ENCODE measurements at places on chromosomes 12 and 14.
A peak's percentile ranks its signal among the peaks of the same experiment; 100 is the strongest.

- DNase-seq = no peak
Measured at GRCh38 chr14:79332504-79333197, 878.7 kb downstream of the DIO2 start.

- DNase-seq = no peak
Measured at GRCh38 chr12:121719926-121720414, 7.4 kb downstream of the TMEM120B start.

DNA sequence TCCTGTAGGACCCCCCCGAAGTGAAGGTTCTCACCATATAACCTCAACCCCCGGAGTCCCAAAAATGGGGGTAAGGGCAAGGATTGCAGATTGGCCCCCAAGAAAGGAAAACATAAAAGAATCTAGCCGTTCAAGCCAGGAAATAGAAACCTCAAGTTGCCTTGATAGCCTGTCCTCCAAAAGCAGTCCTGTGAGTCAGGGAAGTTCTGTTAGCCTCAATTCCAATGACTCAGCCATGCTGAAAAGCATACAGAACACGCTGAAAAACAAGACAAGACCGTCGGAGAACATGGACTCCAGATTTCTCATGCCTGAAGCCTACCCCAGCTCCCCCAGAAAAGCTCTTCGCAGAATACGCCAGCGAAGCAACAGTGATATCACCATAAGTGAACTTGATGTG, 344.2 kb upstream of the RGS6 start:
- DNase-seq = no peak

- no peak for DNase-seq
Measured at GRCh38 chr12:112121780-112122565, 3.4 kb upstream of the TRAFD1 start.

DNA sequence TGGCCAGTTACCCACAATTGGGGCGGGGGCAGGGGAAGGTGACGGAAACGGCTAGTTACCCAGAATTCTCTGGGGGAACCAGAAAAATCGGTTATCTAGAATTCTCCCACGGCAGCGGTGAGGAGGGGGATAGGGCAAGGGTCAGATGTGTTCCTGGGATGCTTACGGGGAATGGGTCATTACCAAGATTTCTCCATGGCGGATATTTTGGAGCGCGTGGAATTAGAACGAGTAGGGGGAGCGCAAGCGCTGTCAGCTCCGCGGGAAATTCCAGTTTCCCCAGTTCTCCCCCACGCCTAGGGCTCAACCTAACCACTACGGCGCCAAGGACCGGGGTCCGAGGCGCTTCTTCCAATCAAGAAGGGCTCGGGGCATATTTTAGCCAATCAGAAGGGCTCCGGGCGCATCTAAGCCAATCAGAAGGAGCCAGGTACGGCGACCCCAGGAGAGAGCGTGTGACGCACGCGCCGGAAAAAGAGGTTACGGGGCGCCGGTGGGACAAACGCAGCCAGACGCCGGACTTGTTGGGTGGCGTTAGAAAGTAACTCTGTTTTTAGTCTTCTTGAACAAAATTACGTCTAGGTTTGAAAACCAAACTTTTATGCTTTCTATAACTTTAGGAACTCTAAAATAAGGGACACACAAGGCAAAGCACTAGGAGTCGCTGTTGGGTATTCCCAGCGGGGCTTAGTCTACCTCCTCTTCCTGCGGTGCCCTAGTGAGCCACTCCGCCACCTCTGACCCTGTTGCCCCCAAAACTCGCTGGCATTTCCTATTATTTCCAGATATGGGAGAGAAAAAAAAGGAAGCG, at the start of gene PAN2:
Gene PAN2, minus strand, starts transcription at position 322 of the 811 bp plus-strand sequence. CDS start 906 bp downstream, outside the sequence.
- peak; percentile 93 for DNase-seq

DNA sequence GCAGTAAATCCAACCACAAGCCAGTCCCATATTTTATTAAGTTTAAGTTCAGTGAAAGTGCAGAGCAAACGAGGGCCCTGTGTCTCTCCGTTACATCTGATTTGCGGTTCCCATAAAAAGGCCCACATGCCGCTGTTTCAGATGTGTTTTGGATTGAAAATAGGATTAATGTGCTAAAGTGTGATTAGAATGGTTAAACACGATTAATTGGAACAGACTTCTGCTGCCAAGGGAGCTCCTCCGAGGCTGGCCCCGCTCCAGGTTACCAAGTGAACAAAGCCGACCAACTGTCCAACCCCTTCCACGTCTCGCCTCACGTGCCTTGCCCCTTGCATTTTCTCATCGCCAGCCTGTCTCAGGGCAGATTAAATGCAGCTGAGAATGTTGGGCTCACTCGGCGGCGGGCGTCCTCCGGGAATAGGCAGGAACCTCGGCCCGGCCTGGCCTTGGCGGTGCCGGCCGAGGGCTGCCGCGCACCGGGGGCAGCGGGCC, 166.5 kb upstream of the GSC start:
- no peak for DNase-seq

DNA sequence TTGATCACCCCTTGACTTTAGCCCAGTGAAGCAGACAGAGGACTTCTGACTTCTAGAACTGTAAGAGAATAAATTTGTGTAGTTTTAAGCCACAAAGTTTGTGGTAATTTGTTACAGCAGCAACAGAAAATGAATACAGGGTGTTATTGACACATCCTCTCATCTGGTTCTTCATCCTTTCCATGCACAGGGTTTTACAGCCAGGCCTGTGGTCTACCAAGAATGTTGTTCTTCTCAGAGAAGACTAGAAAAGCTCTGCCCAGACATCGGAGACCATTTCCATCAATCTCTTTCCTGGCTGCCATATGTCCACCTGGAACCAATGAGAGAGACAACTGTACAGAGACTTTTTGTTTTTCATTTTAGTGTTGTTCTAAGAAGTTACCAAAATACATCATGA, 308.2 kb upstream of the AMIGO2 start:
- peak; percentile 32 for DNase-seq

GRCh38 chr12:89400415-89400814, 48.1 kb upstream of the DUSP6 start:
- DNase-seq = no peak

Data from CD8-positive, alpha-beta T cell (primary cell).